NCI-H2107 (cell line): ENCODE measurements at places on chromosomes 1 and 21.

- no peak for DNase-seq
These were observed 118.3 kb downstream of the TGFB2 start for GRCh38 chr1:218463194-218464156.

DNA sequence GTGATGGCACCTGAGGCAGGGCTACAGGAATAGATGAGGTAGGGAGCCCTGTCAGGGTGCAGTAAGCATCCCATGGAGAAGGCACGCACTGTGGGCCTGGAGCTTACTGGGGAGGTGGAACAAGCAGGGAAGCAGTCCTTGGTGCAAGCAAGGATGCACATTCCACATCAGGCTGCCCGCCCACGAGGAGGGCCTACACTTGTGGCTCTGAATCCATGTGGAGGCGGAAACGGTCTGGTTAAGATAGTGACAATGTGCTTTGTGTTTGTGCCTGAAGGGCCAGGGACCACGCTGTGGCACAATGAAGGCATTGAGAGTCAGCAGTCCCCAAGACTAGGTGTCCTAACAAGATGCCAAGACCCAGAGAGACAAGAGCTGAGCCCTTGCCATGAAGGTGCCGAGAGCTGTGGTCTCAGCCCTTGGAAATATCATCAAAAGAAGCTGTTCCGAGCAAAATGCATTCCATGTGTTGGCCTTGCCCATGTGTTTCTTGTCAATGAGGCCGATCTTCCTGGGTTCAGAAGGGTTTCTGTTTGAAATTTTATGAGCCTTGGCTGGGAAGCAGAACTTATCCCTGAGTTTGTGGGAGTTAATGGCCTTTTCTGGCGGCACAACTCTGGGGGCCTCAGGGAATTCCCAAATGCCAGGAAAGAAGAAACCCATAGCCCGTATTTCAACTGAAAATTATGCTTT is 111.9 kb downstream of the NGF start:
- DNase-seq: no peak

- DNase-seq: no peak
These were observed 16.2 kb downstream of the LRRC8D start for GRCh38 chr1:89837036-89837481.

DNA sequence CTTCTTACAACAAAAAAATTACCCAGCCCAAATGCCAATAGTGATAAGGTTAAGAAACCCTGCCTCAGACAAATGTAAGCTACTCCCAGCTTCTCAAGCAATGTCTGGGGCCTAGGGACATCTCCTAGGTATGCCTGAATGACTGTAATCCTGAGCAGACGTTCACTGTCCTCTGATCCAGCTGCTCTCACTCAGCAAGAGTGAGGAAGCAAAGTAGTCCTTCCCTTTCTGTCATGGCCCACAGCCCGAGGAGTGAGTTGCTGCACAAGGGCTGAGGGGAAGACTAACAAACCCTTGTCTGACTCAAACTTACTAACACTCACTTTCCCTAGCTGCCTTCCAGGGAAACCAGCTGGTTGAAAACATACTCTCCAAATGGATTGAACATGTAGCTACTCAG is 124.9 kb upstream of the TNFSF4 start:
- DNase-seq: no peak

- no peak for DNase-seq
These were observed 16.3 kb downstream of the PAX7 start for GRCh38 chr1:18646786-18647410.

- DNase-seq: no peak
These were observed 13.4 kb downstream of the EPB41 start for GRCh38 chr1:28927648-28928313.

GRCh38 chr1:151347523-151348246 is 633 bp upstream of the RFX5 start:
- DNase-seq: no peak

DNA sequence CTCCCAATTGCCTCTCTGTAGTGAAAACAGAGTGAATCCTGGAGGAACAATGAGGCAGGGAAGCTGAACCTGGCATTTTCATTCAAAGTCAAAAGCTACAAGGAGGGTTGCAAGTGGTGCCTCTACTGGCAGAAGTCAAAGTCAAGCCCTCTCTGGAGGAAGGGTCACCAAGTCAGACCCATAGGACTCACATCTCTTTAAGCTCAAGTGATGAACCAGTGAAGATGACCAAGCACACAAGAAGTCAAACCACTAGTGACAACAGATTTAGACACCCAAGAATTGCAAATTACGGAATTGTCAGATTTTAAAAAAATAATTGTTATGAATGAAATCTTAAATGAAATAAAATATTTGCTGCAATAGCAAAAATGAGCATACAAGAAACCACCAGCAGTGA is 81.1 kb upstream of the ATP1B1 start:
- no peak for DNase-seq

- no peak for DNase-seq
These were observed 68.8 kb upstream of the KCNJ15 start for GRCh38 chr21:38188037-38188436.

DNA sequence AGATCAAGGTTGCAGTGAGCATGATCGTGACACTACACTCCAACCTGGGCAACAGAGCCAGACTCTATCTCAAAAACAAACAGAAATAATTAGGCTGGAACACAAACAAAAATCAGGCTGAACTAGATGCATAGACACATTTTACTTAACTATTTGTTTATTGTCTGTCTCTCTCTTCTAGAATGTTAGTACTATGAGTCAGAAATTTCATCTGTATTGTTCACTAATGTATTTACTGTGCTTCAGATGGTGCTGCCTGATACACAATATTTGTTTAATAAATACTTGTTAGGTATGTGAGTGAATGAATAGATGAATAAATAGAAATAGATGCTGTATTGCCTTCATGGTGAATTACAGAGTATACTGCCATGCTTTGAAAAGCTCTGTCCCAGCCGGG is 6.0 kb upstream of the LIN28A start:
- DNase-seq: no peak

- DNase-seq: no peak
These were observed 45.2 kb downstream of the RPS6KA1 start for GRCh38 chr1:26574719-26575251.

- no peak for DNase-seq
These were observed 202.1 kb upstream of the PLXNA2 start for GRCh38 chr1:208446271-208446691.

GRCh38 chr21:44892536-44893277 is 19.2 kb upstream of the PTTG1IP start:
- no peak for DNase-seq

DNA sequence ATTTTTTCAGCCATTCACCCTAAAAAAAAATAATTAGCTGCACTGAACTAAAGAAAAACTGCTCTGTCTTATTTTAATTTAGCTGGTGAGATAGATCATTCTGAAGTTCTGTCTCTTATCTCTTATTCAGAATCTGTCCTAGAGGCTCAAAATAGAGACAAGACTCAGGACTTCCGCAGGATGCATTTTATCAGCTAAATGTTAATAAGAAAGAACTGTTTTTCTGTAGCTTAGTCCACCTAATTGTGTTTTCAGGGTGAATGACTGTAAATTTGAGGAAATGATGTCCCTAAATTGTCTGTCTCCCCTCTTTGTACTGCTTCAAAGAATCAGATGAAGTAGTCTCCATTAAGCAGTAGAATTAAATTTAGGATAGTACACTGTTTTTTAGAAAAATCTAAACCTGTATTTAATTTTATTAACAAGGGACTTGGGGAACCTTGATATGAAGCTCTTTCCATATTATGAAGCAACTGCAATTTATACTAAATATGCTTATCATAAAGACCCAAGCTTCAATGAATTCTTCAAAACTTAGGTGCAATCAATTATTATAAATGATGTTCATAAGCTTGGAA is 671.9 kb downstream of the RWDD3 start:
- DNase-seq: no peak

- no peak for DNase-seq
These were observed 65.0 kb downstream of the RGS5 start for GRCh38 chr1:163137556-163138265.

- no peak for DNase-seq
These were observed 19.8 kb downstream of the PRPF38A start for GRCh38 chr1:52424231-52424636.

DNA sequence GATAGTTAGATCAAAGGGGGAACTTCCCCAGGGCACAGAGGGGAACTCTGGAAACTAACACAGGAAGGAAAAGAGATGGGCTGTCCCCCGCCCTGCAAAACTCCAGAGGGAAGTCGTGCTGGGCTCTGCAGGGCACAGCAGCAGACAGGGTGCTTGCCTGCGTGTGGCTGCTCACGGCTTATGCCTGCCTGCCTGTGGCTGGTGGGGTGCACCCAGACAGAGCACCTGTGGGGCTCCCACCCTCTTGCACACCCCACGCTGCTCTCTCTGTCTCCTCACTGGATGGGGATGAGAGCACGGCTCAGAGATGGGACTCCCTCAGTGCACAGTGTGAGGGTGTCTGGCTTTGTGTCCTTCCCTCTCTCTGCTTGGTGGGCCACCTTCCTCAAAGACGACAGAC is 13.5 kb upstream of the ETV3L start:
- DNase-seq: no peak

DNA sequence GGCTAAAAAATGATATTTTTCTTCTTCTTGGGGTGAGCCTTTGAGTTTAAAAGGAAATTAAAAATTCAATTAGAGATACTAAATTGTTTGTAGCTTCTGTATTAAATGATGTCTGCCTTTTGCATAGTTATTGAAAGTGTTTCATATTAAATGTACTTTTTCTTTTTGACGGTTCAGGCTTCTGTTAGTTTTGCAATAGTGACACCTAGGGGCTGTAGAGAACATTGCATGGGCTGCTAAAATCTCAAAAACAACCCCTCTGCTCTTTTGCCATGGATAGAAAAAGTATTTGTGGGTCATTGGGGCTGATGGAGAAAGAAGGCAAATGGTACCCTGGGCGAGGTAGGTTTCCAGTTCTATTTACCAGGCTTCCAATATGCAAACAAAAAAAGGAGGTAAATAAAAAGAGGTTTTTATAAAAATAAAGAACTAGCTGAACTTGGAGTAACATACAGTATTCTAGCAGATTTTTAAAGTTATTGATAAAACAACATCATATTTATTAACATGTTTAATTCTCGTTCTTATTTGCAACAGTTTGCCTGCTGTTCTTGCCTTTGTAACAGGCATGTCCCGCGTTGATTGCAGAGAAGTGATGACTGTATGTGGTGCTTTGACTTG is 115.4 kb upstream of the HOOK1 start:
- peak; percentile 27 for DNase-seq

DNA sequence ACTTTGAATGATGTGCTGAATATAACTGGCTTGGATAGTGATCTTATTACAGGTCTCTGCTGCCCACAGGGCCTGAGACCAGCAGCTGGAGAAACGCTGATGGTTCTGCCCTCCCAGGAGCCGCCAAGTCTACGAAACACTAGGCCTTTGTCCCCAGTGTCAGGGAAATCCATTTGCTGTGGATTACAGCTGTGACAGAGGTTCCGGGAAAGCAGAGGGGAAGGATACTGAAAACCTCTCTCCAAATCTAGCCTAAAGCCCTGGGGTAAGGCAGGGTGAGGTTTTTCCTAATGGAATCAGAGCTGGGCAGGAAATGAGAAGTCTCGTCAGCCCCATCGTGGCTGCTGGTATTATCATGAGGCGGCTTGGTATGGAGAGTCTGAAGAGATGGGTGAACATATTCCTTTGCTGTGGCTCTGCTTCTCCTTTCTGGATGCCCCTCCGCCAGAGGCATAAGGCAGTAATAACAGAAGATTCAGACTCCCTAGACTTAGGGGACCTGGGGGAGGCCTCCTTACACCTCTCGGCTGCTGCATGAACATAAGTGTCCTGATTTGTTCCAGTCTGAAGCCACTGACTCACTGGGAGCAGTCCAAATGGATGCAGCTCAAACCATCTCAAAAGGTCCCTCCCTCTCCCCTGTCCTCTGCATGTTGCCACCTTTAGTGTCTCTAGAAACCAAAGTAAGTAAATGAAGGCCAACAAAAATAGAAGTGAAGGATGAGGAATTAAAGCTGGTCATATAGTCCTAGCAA is 48.1 kb downstream of the PHC2 start:
- DNase-seq: no peak
